ENCODE measurements at places on chromosomes 6 and 20.

DNA sequence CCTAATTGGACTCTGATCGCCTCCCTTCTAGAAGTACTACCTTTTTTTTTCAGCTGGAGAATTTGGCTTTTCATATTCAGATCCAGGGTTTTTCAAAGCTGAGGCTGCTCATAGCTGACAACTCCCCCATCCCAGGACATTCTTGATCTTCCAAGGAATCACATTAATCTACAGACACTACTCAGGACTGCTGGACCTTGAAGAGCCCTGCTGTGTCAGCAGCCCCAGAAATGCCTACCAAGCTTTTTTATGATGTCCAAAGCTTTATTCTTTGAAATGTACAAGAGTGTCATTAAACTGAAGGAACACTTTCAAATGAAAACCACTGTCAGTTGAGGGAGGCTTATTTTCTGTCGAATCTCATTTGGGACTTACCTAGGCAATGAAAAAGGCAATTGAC lies 704.1 kb downstream of the PTPRT start:
- DNase-seq = no peak

DNA sequence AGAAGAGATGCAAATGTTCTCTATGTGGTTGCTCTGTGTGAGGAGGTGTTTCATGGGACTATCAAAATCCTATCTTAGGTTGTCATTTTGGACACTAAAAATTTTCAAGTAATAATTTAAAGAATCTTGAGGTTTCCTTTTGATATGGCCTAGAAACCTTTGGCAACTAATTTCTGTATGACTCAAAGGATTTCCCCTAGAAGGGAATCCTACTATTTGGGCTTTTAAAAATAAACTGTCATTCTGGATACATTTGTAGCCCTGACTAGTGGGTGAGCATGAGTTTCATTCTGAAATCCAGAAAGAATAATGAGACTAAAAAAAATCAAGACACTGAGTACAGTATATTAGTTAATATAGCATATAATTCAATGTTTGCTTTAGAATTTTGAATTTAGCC lies 25.5 kb upstream of the RAB23 start:
- no peak for DNase-seq

- no peak for DNase-seq
These were observed 1.9 kb downstream of the TAB2 start for GRCh38 chr6:149319422-149319821.

DNA sequence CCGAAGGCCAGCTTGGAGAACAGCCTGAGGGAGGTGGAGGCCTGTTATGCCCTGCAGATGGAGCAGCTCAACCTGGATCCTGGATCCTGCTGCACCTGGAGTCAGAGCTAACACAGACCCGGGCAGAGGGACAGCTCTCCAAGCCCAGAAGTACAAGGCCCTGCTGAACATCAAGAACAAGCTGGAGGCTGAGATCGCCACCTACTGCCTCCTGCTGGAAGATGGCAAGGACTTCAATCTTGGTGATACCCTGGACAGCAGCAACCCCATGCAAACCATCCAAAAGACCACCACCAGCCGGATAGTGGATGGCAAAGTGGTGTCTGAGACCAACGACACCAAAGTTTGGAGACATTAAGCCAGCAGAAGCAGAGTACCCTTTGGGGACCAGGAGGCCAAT lies 223.5 kb upstream of the ID4 start:
- no peak for DNase-seq

- no peak for DNase-seq
These were observed 81.2 kb downstream of the NFATC2 start for GRCh38 chr20:51461306-51461705.

Measured in CD4-positive, alpha-beta T cell treated with Interferon gamma for 1 hour (primary cell).